ENCODE measurements at places on chromosomes 2 and 18. TPM values are rescaled to one million over a fixed set of nuclear protein-coding genes. Genes with fewer than 3 reads are reported as not detected.

Gene CHRNG
- 0.11 TPM for polyA plus RNA-seq

Gene SESTD1
- polyA plus RNA-seq = 57.0 TPM

Gene REG3A
- polyA plus RNA-seq = not detected

Gene CTAGE1
- not detected for polyA plus RNA-seq

Gene GAL3ST2
- 0.31 TPM for polyA plus RNA-seq

GRCh38 chr2:32622570-32623310 is 5.1 kb upstream of the TTC27 start:
- DNase-seq = peak; percentile 13

- no peak for DNase-seq
Observed at GRCh38 chr2:110983133-110983532, 137.6 kb upstream of the BCL2L11 start.

- DNase-seq = no peak
Observed at GRCh38 chr2:20916604-20917286, 93.8 kb upstream of the LDAH start.

DNA sequence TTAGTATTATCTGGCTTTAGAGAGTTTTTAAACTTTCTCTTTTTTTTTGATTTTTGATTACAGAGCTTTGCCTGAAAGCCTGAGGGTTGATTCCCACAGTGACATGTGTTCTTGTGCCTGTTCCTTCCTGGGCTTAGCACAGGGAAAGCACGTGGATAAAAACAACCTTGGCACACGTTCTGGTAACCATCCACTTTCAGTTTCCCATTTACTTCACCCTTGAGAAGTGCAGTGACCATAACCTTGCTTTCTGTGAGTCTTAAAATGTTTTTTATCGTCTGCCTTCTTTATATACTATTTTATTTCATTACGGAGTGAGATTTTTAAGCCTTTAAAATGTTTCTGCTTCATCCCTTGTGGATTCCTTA is 11.5 kb downstream of the CD226 start:
- DNase-seq = no peak

DNA sequence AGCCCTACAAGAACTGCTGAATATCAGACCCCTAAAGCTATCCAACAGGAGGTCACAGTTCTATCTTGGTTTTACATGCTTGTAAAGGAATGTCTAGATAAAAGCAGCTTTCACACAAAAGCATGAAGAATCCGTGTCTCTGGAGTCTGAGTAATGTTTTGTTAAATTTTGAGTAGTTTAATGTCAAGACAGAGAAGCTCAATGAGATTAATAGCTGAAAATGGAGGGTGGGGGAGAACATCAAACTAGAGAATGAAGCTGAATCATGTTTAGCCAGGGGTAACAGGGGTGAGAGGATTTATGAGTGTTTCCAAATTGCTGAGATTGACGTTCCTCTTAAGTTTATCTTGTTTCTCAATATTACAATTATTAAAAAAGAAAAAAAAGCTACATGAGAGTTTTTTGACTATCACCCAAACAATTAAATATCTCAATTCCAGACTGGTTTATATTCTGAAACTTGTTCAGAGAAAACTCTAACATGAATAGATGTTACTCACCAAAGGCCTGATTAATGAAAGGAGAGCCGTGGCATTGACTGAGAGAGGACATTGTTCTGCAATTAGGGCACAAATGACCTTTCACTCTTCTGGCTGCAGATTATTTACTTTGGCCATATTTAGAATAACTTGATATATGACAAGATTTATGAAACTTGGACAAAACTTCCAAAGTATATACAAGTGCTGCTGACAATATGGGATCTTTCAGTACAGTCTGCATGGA is 266.4 kb upstream of the ETAA1 start:
- DNase-seq = no peak

GRCh38 chr2:14451312-14451711 is 181.2 kb upstream of the LRATD1 start:
- no peak for DNase-seq

GRCh38 chr2:83459456-83459855 is 999.6 kb downstream of the SUCLG1 start:
- no peak for DNase-seq

DNA sequence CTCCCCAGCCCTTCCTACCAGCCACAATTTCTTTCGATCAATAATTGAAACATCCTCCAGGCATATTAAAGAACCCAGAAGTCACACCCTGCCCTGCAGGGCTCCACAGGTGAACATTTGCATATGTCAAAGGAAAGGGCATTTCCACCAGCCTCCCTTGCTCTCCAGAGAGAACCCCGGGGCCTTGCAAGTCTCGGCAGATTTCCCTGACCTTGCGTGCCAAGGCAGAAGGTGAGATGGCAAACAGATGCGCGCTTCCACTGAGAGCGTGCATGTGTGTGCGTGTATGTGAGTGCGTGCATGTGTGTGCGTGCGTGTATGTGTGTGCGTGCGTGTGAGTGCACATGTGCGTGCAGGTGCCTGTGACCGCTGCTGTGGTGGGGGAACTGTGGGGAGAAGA is 120.3 kb downstream of the INO80D start:
- no peak for DNase-seq

DNA sequence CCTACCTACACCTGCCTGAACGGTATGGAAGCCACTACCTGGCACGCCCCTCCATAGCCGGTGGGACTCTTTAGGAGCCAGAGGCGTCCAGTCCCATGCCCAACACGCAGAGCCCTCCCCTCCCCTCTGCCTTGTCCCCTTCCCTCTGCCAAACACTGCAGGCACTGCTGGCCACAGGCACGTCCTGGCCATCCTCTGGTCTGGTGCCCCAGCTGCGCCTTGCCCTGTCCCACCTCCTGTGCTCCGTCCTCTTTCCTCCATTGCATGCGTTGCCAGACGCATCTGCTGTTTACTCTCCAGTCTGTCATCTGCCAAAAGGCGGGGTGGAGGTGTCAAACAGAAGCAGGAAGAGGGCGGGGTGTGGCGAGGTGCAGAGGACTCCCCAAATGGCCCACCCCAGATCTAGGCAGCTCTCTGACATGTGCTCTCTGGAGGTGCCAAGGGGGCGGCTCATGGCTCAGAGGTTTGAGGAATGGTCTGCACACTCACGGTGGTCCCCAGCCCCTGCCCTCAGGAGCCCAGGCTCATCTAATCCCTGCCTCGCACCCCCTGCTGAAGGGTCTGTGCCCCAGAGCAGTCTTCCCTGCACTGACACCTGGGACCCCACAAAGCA is 45.1 kb downstream of the HS6ST1 start:
- DNase-seq = no peak

- DNase-seq = no peak
Observed at GRCh38 chr2:231015926-231016325, 20.0 kb downstream of the SPATA3 start.

GRCh38 chr2:61443342-61444041 is 27.4 kb downstream of the USP34 start:
- no peak for DNase-seq

GRCh38 chr2:27715318-27716210 is 51.9 kb downstream of the SLC4A1AP start:
- DNase-seq = peak; percentile 67

DNA sequence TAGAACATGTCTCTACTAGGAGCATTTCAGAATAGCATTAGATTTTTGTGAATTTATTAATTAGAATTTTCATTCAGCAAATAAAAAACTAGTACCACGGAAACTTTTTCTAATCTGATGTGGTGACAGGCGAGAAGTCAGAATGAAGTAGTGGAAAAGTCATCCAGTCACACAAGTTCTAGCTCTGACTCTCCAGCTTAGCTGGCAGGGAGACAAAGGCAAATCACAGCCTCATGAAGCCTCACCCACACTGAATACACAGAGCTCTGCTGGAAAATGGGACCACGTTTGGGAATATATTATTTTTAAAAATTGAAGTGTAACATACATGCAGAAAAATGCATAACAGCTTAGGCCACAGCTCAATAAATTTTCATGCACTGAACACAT is 86.1 kb downstream of the L3MBTL4 start:
- peak; percentile 47 for DNase-seq

DNA sequence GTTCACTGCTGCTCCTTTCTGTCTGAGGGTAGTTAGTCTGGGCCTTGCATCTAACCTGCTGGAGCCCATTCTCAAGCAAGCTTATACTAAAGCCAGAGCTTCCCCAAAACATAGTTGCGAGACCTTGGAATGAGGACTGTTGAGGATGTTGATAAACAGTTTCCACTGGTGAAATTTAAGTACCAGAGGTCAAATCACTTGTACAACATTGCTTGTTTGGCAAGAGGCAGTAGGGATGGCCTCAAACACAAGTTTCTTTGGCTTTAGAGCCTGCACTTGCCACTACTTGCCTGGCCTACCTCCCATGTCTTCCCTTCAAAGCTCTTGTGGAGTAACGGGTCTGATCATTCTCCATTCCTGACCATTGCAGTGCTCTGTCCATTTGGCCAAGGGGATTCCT is 262.7 kb downstream of the FHOD3 start:
- no peak for DNase-seq

DNA sequence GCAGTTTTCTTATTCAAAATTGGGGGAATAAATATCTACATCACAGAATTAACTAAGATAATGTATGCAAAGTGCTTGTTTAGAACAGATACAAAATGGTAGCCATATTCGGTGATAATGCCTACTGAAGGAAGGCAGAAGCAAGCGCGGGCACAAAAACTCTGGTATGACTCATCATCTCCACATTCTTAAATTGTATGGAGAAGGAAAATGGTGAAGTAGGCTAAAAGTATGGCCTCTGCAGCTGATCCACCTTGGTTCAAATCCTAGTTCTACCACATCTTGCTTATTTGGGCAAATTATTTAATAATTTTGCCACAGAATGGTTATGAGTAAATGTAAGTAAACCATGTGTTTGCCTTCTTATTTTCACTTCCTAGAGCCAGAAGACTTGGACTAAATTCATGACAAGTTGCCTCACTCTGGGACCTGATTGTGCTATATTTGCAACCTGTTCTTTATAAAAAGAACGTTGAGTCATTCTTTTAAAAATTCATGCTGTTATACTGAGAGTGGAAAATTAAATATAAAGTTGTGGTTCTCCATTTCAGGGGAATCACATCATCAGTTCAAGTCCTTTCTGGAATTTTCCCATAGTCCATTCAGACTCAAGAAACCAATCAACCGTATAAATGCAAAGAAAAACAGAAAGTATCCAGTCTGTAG is 9.0 kb upstream of the CDK15 start:
- no peak for DNase-seq

DNA sequence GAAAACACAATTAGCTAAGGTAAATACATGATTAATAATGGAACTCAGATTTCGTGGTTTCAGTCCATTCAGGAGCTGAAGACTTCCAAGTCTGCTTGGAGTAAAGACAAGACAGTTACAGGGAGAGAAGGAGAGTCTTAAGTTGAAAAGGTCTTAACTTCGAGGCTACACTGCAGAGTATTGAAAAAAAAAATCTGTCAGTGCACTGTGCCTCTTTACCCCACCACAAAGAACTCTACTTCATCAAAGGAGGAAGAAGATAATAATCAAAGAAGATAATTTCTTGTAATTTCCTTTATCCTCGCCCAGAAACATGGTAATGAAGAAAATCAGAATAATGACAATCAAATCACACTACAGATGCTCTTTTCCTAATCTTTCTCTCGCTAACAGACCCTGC is 75.4 kb downstream of the MEMO1 start:
- DNase-seq = no peak

DNA sequence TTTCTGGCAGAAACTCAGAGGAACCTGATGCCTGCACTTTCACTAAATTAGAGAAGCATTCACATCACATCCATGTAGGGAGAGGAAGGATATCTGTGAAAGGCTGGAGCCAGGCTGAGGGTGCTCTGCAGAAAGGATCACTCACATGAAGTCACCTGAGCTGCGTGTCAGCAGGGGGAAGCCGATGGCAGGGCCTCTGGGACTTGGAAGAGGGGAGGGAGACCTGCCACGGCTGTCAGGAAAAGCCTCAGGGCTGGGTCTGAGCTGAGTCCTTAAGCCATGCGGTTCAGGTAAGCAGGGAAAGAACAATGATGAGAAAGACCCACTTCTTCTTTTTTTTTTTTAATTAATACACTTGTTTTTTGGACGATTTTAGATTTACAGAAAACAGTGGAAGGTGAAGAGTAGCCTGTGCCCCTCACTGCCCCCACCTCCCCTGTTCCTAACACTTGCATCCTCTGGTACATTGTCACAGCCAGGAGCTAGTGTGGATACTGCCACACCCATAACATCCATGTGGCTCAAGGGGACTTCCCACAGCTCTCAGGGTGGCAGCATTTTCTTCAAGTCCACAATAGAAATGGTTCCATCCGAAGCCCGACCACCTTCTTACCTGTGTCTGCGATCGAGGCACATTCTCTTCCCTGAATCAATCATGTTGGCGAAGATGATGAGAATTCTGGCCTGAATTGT is 156.5 kb upstream of the TPO start:
- no peak for DNase-seq

DNA sequence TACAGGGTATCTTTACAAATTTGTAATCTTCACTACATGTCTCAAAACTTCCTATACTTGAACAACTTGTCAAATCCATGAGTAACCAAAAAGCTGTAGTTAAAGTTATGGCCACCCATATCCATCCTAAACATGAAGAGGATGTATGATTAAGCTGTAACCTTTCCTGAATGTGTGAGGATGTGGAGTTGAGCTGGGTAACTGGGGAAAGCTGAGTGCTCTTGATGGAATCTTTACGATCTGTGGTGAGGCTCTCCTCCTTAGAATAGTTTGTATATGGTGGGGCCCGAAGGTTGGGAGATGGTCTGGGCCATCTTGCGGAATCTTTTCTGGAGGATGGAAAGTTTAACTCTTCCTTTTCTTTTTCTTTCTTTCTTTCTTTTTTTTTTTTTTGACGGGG is 29.4 kb downstream of the DPP4 start:
- no peak for DNase-seq

- no peak for DNase-seq
Observed at GRCh38 chr18:77113361-77114151, 19.0 kb downstream of the MBP start.
